Activated T-helper 2 cell treated with anti-CD3 and anti-CD28 coated beads, Interferon-gamma antibody, Interleukin-2, Interleukin-4, amounts not matched to agents 10 μg/mL and 5 μg/mL and 100 μg/mL, durations not matched to agents 14 hours and 24 hours and 36 hours (primary cell): ENCODE measurements at places on chromosomes 6 and 20.

- peaks cover 70% of the 10 kb centered on the region for H3K27me3 ChIP-seq
- DNase-seq = no peak
- no peaks in the 10 kb centered on the region for H3K4me1 ChIP-seq
- H3K36me3 ChIP-seq = no peaks in the 10 kb centered on the region
- H3K4me3 ChIP-seq = no peak overlapping the region
Observed at GRCh38 chr6:1598433-1598832, 11.3 kb upstream of the FOXC1 start.

GRCh38 chr6:29624520-29624961 is 8.4 kb downstream of the GABBR1 start:
- no peak overlapping the region for H3K4me3 ChIP-seq
- DNase-seq = no peak
- no peak overlapping the region for H3K27ac ChIP-seq
- H3K27me3 ChIP-seq = peaks cover 28% of the 10 kb centered on the region
- H3K36me3 ChIP-seq = no peaks in the 10 kb centered on the region
- H3K4me1 ChIP-seq = peaks cover 12% of the 10 kb centered on the region

GRCh38 chr6:23823421-23823820 is 302.6 kb upstream of the NRSN1 start:
- no peaks in the 10 kb centered on the region for H3K36me3 ChIP-seq
- H3K4me1 ChIP-seq = no peaks in the 10 kb centered on the region
- no peak overlapping the region for H3K4me3 ChIP-seq
- no peak overlapping the region for H3K27ac ChIP-seq

- no peaks in the 10 kb centered on the region for H3K27me3 ChIP-seq
- H3K36me3 ChIP-seq = no peaks in the 10 kb centered on the region
- DNase-seq = peak; percentile 74
- no peak overlapping the region for H3K4me3 ChIP-seq
- H3K27ac ChIP-seq = no peak overlapping the region
- peaks cover 4% of the 10 kb centered on the region for H3K4me1 ChIP-seq
Observed at GRCh38 chr20:354298-354977, 7.5 kb downstream of the NRSN2 start.

DNA sequence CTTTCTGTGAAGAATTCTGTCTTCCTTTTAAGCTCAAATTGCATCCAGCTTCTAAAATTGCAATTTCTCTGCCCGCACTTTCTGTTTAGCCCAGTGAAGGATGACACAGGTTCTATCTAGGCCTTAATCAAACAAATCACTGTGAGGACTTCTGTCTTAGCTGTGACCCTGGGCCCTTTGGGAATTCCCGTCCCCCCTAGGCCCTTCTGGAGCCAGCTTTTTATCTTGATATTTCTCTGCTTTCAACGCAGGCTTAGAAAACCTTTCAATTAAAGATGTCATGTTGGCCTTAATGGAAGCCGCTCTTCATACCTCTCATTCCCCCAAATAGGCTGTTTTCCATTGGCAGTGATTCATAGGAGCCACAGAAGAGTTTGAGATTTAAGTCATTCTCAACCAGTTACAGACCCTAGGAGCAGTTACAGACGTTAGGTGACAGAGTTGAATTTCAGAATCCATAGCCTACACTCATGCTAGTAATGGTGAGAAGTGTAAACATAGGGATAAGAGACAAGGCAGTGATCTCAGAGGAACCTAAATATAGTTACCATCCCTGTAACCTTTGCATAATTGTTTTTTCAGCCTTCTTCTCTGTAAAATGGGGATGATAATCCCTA is 74.8 kb upstream of the FLRT3 start:
- H3K27me3 ChIP-seq = no peaks in the 10 kb centered on the region
- H3K4me3 ChIP-seq = no peak overlapping the region
- DNase-seq = no peak
- no peaks in the 10 kb centered on the region for H3K36me3 ChIP-seq
- no peaks in the 10 kb centered on the region for H3K4me1 ChIP-seq

- H3K4me3 ChIP-seq = no peak overlapping the region
- H3K27ac ChIP-seq = no peak overlapping the region
- H3K27me3 ChIP-seq = no peaks in the 10 kb centered on the region
Observed at GRCh38 chr6:130518588-130518987, 152.8 kb downstream of the TMEM200A start.

DNA sequence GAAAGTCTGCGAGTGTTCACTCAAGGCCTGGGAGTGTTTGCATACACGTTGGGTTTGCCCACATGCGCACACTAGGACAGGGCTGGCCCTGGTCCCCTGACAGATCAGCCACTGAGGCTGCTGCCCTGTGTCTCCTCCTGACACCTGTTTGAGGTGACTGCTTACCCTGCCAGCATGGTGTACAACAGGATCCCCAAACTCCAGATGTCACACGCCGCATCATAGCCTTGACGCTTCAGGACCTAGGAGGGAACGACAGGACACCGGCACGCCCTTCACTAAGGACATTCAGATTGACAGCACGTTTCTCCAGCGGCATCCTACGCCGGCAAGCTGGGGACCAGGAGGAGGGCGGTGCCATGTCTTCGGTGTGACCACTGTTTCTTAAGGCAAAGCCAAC is 37.0 kb upstream of the MPC1 start:
- peaks cover 20% of the 10 kb centered on the region for H3K36me3 ChIP-seq
- H3K4me1 ChIP-seq = peaks cover 62% of the 10 kb centered on the region
- H3K27me3 ChIP-seq = no peaks in the 10 kb centered on the region
- no peak for DNase-seq
- no peak overlapping the region for H3K4me3 ChIP-seq

GRCh38 chr6:28205879-28206278 is 19.2 kb upstream of the ZSCAN9 start:
- H3K27me3 ChIP-seq = peaks cover 59% of the 10 kb centered on the region
- no peak for DNase-seq
- H3K4me1 ChIP-seq = peaks cover 18% of the 10 kb centered on the region
- H3K27ac ChIP-seq = no peak overlapping the region
- no peak overlapping the region for H3K4me3 ChIP-seq

- peaks cover 7% of the 10 kb centered on the region for H3K27me3 ChIP-seq
- peak overlapping the region; percentile 72 for H3K27ac ChIP-seq
- peak; percentile 77 for DNase-seq
- peaks cover 3% of the 10 kb centered on the region for H3K36me3 ChIP-seq
Observed at GRCh38 chr6:28884423-28885131, 39.2 kb downstream of the TRIM27 start.

DNA sequence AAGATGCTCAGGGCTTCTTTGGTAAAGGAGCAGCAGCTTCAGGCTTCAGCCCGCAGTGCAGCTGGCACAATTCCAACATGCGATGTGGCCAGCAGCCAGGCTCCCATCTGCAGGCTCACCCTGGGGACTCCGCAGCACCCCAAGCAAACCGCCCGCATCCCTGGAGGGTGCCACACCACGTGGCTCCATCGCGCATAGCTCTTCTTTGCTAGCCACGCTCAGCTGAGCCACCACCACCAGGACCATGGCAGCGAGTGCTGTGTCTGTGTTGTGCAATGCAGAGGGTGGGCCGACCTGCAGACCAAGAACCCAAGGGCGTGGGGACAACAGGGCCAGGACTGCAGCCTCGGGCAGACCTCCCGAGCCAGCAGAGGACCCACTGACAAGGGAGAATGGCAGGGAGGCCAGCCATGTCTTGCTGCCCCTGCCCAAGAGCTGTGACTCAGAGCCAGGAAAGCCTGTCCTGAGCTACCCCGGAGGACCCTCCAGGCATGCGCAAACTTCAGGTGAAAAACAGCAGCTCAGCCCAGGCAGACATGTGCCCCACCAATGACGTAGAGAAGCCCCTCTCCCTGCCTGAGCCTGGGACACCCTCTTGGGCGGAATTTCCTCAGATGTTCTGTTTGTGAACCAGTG is 87.8 kb downstream of the GINS1 start:
- no peak overlapping the region for H3K27ac ChIP-seq
- H3K36me3 ChIP-seq = no peaks in the 10 kb centered on the region
- no peaks in the 10 kb centered on the region for H3K4me1 ChIP-seq
- no peaks in the 10 kb centered on the region for H3K27me3 ChIP-seq
- no peak for DNase-seq

- H3K27me3 ChIP-seq = peaks cover 16% of the 10 kb centered on the region
- H3K27ac ChIP-seq = no peak overlapping the region
- no peaks in the 10 kb centered on the region for H3K36me3 ChIP-seq
- no peak overlapping the region for H3K4me3 ChIP-seq
- no peaks in the 10 kb centered on the region for H3K4me1 ChIP-seq
- no peak for DNase-seq
Observed at GRCh38 chr20:46139266-46139889, 21.3 kb downstream of the CD40 start.

GRCh38 chr6:25186919-25187318 is 92.3 kb upstream of the CARMIL1 start:
- H3K27me3 ChIP-seq = peaks cover 17% of the 10 kb centered on the region
- no peaks in the 10 kb centered on the region for H3K36me3 ChIP-seq
- no peak overlapping the region for H3K27ac ChIP-seq
- DNase-seq = no peak
- H3K4me3 ChIP-seq = no peak overlapping the region

- H3K36me3 ChIP-seq = no peaks in the 10 kb centered on the region
- no peak overlapping the region for H3K27ac ChIP-seq
- DNase-seq = no peak
- H3K4me1 ChIP-seq = peaks cover 3% of the 10 kb centered on the region
Observed at GRCh38 chr6:150273457-150274309, 95.1 kb upstream of the IYD start.

- H3K27ac ChIP-seq = no peak overlapping the region
- DNase-seq = no peak
- no peaks in the 10 kb centered on the region for H3K27me3 ChIP-seq
- no peaks in the 10 kb centered on the region for H3K4me1 ChIP-seq
Observed at GRCh38 chr20:61052195-61052750, 199.8 kb upstream of the CDH4 start.

DNA sequence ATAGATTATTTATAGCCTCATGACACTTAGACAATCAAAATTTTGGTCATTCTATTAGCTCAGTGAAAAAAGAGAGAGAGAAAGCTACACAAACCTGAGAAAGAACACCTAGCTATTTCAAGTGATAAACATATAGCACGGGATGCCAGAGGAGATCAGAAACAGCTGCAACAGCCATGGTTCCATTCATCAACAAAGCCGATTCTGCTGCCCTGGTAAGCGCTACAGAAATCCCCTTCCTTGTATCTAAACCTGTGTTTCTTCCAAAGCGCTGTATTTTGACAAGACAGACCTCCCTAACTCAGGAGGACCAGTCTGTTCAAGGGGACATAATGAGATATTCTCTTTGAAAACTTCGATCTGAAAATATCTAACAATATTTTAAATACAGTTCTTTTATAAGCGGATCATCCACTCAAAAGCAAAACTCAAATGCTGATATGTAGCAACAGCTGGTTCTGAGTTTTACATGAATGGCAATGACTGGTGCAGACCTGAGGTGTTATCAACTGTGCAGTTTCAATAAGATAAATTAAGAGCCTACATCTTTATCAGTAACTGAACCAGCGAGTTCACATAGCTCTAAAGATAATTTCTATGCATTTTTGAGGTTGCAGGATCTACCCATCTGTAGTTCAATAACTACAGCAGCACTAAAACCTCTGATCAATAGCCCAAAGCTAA is 447.8 kb downstream of the FRK start:
- H3K36me3 ChIP-seq = no peaks in the 10 kb centered on the region
- H3K4me3 ChIP-seq = no peak overlapping the region
- no peak overlapping the region for H3K27ac ChIP-seq

DNA sequence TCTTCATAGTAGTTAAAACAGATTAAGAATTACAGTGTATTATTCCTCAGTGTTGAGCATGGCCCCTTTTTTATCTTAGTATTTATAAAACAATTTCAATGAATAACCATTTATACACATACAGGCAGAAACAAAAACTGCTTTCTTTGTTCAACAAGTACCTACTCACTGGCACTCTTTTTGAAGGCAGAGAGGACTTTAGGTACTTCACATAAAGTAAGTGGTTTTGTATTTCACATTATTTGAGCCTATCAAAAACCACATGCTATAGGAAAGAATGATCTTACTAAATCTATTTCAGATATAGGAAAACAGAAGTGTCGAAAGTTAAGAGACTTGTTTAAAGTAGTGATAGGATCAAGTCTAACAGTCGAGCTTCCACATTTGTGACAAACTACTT is 73.8 kb downstream of the PRKN start:
- no peaks in the 10 kb centered on the region for H3K4me1 ChIP-seq
- no peak overlapping the region for H3K27ac ChIP-seq
- H3K27me3 ChIP-seq = no peaks in the 10 kb centered on the region
- H3K4me3 ChIP-seq = no peak overlapping the region
- H3K36me3 ChIP-seq = no peaks in the 10 kb centered on the region
- no peak for DNase-seq

- peak within 1 kb of the TSS; percentile 94 for H3K27ac ChIP-seq
- peaks cover 37% of the 10 kb centered on the region for H3K36me3 ChIP-seq
- peaks cover 49% of the 10 kb centered on the region for H3K4me1 ChIP-seq
- no peaks in the 10 kb centered on the region for H3K27me3 ChIP-seq
Observed at GRCh38 chr6:144149894-144150709, at the start of gene STX11. Gene STX11 (plus strand): TSS chr6:144150517. CDS start chr6:144186628, 36,111 bp downstream.

DNA sequence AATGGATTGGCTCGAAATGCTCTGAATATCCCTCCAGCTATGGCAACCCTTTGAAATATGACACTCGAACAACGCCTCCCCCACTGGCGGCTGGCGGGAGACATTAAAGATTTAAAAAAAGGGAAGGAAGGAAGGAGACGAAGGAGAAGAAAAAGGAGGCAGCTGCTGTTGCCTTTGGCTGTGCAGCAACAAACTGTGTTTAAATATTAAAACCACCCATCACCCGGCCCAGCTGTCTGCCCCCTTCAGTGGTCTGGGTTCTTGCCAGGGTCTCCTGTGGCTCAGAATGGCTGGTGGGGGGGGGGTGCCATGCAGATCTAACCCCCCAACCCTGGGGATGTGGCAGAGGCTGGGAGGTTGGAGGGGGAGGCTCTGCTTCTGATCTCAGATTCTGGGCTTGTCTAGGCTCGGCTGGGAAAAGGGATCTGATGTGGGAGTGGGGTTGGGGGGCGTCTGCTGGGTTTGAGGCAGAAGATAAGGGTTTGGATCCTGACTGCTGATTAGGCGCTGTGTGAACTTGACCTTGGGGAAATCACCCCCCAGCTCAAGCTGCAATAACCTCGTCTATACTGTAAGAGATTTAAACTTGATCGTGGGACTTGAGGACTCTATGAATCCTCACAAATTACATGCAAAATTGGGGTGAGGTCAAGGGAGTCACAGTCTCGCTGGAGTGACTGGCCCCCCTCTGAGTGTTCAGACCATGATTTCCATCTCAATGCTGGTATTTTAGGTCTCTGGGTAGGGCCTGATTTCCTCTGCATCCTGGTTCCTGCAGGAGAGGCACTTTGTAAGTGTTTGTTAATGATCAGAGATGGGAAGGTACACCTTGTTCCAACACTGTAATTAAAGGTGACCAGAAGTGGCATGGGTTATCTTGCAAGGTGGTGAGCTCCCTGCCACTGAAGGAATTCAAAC is 40.3 kb upstream of the BLCAP start:
- H3K4me3 ChIP-seq = no peak overlapping the region
- DNase-seq = no peak
- H3K27me3 ChIP-seq = peaks cover 39% of the 10 kb centered on the region
- no peaks in the 10 kb centered on the region for H3K36me3 ChIP-seq
- H3K27ac ChIP-seq = no peak overlapping the region

DNA sequence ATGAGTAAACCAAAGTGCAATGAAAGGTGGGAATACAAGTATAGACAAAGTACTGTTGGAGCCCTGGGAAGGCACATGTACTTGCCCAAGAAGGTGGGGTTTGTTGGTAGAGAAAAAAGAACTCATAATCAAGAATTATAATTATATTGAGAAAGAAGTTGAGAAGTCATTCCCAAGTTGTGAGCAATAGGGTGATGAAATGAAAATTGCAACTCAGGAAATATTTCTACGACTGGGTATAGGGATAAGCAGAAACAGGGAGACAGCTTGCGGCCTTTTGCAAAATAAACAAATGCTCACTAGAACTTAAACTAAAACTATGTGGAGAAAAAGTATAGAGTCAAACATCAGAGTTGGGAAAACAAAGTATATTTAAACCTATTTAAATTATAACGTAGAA is 250.7 kb upstream of the FAM83B start:
- H3K4me1 ChIP-seq = no peaks in the 10 kb centered on the region
- H3K4me3 ChIP-seq = no peak overlapping the region
- no peak overlapping the region for H3K27ac ChIP-seq
- H3K27me3 ChIP-seq = no peaks in the 10 kb centered on the region
- no peaks in the 10 kb centered on the region for H3K36me3 ChIP-seq
- no peak for DNase-seq
